ENCODE measurements at places on chromosomes 13 and 19.

GRCh38 chr19:863315-863620, 3.8 kb downstream of the CFD start:
- no peak for DNase-seq

GRCh38 chr13:32720026-32720425, 133.8 kb downstream of the PDS5B start:
- no peak for DNase-seq

GRCh38 chr13:69178000-69178399, 929.6 kb upstream of the ATXN8OS start:
- no peak for DNase-seq

- DNase-seq = peak; percentile 30
These were observed 53.9 kb upstream of the CEACAM21 start for GRCh38 chr19:41521931-41522555.

- DNase-seq = no peak
These were observed 33.8 kb upstream of the ONECUT3 start for GRCh38 chr19:1719519-1719918.

- no peak for DNase-seq
These were observed 36.0 kb upstream of the ADGRE5 start for GRCh38 chr19:14345116-14345763.

- no peak for DNase-seq
These were observed 77.1 kb downstream of the CCNA1 start for GRCh38 chr13:36509369-36509768.

DNA sequence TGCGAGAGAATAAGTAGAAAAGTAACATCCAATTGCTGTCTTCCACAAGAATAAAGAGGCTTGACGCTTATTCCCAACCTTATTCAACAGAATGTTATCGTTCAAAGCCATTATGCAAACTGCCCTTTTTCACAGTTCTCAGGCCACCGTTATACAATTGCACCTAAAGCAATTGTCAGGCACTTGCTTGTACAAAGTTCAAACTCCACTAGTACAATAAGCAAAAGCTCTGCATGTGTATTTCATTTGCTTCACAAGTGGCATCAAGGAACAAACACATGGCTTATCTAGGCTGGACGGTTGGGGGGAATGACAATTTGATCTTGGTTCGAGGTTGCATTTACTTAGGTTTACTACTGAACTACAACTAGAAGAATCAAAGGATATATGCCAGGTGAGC, 815.6 kb downstream of the EFNB2 start:
- DNase-seq = no peak

Data from activated T-cell treated with anti-CD3 and anti-CD28 coated beads for 1 hour (primary cell).